ENCODE measurements at places on chromosomes 3 and 15. TPM values are rescaled to one million over a fixed set of nuclear protein-coding genes. Genes with fewer than 3 reads are reported as not detected.

DNA sequence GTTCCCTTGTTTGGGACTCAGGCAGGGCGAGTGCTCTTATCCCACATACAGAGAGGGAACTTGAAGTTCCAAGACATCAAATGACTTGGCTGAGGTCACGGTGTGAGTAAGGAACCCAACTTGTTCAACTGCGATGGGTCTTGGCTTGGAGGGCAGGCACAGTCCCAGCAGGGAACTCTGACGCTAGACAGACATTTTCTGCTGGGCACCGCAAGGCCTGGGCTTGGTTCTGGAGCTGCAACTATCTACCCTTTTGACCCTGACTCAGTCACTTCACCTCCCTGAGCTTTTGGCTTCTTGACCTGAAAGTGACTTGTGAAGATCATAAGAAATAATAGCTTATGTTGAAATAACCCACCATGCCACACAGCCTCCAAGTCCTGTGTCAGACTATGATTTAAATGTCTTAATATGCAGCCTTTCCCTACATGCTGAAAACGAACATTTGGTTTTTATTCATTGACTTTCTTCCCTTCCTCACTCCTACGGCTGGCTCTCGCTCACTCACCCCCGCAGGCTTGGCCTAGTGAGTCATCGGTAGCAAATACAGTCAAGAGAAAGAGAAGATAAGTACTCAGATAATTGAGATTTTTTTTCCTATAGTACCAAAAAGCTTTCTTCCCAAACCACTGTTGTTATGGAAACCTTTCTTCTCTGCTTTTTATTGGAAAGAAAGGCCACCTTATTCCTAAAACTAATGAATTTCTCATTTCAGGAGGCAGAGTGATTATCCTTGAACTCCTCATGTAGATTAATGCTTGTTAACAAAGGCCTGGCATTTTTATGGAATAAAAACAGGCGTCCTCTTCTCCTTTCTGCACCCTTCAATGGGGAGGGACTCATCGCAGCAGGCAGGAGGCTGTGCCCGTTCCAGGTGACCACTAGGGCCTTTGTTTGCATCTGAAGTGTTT is 178.4 kb downstream of the ATP10A start:
- H3K27ac ChIP-seq, result no peak overlapping the region
- no peak overlapping the region for H3K4me3 ChIP-seq
- peaks cover 78% of the 10 kb centered on the region for H3K36me3 ChIP-seq
- H3K27me3 ChIP-seq, result no peaks in the 10 kb centered on the region
- H3K4me1 ChIP-seq, result peaks cover 3% of the 10 kb centered on the region
- DNase-seq, result no peak

DNA sequence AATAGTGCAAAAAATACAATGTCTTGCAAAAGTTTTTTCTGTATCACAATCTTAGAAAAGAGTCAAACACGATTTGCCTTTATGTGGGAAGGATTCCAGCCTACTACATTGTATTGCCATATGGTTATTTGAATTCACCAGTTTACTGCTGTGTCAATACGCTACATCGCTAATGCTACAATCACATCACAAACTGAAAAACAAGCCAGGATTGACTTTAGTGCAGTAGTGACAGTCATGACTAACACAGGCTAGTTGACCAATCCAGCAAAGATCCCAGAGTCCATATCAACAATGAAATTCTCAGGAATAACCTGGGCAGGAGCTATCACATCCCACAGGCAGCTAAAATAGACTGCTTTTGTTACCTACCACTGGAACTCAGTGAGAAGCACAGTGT is 67.0 kb downstream of the IL12A start:
- DNase-seq, result no peak
- H3K36me3 ChIP-seq, result no peaks in the 10 kb centered on the region
- H3K4me3 ChIP-seq, result no peak overlapping the region
- H3K4me1 ChIP-seq, result no peaks in the 10 kb centered on the region
- no peak overlapping the region for H3K27ac ChIP-seq
- H3K27me3 ChIP-seq, result peaks cover 4% of the 10 kb centered on the region

- H3K4me3 ChIP-seq, result peak overlapping the region; percentile 49
- peaks cover 8% of the 10 kb centered on the region for H3K4me1 ChIP-seq
- peak; percentile 59 for DNase-seq
- peak overlapping the region; percentile 99 for H3K27ac ChIP-seq
- H3K27me3 ChIP-seq, result no peaks in the 10 kb centered on the region
Measured at GRCh38 chr15:59691194-59691805, 2.2 kb upstream of the BNIP2 start.

DNA sequence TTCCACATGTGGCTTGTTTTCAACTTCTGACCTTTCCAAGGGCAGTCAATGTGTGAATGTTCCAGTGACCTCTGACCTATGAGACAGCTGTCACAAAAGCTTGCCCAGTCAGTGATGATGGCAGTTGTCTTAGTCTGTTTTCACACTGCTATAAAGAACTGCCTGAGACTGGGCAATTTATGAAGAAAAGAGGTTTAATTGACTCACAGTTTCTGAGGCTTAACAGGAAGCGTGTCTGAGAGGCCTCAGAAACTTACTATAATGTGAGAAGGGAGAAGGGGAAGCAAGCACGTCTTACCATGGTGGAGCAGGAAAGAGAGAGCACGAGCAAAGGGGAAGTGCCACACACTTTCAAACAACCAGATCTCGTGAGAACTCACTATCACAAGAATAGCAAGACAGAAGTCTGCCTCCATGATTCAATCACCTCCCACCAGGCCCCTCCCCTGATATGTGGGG is 95.6 kb downstream of the ECT2 start:
- peaks cover 19% of the 10 kb centered on the region for H3K27me3 ChIP-seq
- no peaks in the 10 kb centered on the region for H3K4me1 ChIP-seq
- DNase-seq, result no peak
- no peak overlapping the region for H3K4me3 ChIP-seq
- H3K27ac ChIP-seq, result no peak overlapping the region

- H3K27ac ChIP-seq, result peak overlapping the region; percentile 87
- no peaks in the 10 kb centered on the region for H3K27me3 ChIP-seq
- H3K36me3 ChIP-seq, result peaks cover 8% of the 10 kb centered on the region
- DNase-seq, result peak; percentile 40
Measured at GRCh38 chr3:138781012-138781470, 53.7 kb downstream of the PIK3CB start.

DNA sequence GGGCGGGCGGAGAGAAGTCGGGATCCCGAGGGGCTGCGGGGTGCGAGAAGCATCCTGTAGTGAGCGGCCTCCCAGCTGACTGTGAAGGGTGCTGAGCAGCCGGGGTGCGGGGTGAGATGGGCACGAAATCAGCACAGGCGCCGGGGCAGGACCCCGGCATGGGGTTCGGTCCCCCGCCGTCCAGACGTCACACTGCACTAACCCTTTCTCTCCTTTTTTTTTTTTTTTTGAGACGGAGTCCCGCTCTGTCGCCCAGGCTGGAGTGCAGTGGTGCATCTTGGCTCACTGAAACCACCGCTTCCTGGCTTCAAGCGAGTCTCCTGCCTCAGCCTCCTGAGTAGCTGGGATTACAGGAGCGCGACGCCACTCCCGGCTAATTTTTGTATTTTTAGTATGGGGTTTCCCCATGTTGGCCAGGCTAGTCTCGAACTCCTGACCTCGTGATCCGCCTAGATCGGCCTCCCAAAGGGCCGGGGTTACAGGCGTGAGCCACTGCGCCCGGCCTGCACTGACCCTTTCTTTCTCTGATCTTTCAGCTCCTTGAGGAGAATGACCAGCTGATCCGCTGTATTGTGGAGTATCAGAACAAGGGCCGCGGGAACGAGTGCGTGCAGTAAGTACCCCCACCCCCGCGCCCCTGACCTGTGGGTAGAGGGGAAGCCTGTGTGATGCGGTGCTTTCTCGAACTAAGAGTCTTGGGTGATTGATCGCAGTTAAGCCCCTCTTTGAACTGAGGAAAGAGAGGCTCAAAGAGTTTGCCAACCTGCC is 513 bp downstream of the SS18L2 start:
- H3K4me3 ChIP-seq, result peak overlapping the region; percentile 85
- peak overlapping the region; percentile 97 for H3K27ac ChIP-seq
- no peak for DNase-seq
- H3K36me3 ChIP-seq, result peaks cover 2% of the 10 kb centered on the region
- H3K4me1 ChIP-seq, result peaks cover 33% of the 10 kb centered on the region

- H3K27me3 ChIP-seq, result no peaks in the 10 kb centered on the region
- H3K4me1 ChIP-seq, result no peaks in the 10 kb centered on the region
- no peak for DNase-seq
- no peak overlapping the region for H3K4me3 ChIP-seq
- no peaks in the 10 kb centered on the region for H3K36me3 ChIP-seq
- H3K27ac ChIP-seq, result no peak overlapping the region
Measured at GRCh38 chr3:30775040-30775439, 119.4 kb downstream of the GADL1 start.

DNA sequence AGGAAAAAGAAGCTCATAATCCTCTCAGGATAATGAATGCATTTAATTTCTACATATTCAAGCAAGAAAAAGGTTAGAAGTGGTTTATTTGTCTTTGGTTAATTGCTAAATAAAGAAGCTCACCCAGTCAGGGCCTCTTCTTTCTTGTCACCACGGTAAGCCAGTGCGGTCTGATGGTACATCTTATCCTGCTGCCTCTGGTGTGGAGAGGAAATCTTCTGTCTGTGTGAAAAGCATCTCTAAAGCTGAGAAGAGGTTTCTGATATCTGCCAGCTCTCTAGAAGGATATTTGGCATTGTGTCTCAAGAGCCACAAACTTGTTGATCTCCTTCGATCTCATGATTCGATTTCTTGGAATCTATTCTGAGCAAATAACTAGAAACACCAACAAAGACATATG is 144.9 kb downstream of the SV2B start:
- H3K27me3 ChIP-seq, result peaks cover 26% of the 10 kb centered on the region
- H3K4me1 ChIP-seq, result no peaks in the 10 kb centered on the region
- H3K27ac ChIP-seq, result no peak overlapping the region
- no peak overlapping the region for H3K4me3 ChIP-seq
- no peak for DNase-seq

- DNase-seq, result no peak
- H3K36me3 ChIP-seq, result no peaks in the 10 kb centered on the region
- peaks cover 2% of the 10 kb centered on the region for H3K4me1 ChIP-seq
- H3K27me3 ChIP-seq, result no peaks in the 10 kb centered on the region
- no peak overlapping the region for H3K27ac ChIP-seq
- H3K4me3 ChIP-seq, result no peak overlapping the region
Measured at GRCh38 chr3:157120071-157120892, 39.7 kb downstream of the CCNL1 start.

- no peaks in the 10 kb centered on the region for H3K4me1 ChIP-seq
- H3K27ac ChIP-seq, result no peak overlapping the region
- H3K36me3 ChIP-seq, result no peaks in the 10 kb centered on the region
- no peak overlapping the region for H3K4me3 ChIP-seq
Measured at GRCh38 chr3:54988838-54989630, 61.2 kb upstream of the LRTM1 start.

- H3K4me1 ChIP-seq, result peaks cover 8% of the 10 kb centered on the region
- no peak for DNase-seq
- no peak overlapping the region for H3K27ac ChIP-seq
- no peaks in the 10 kb centered on the region for H3K36me3 ChIP-seq
Measured at GRCh38 chr3:195853996-195854395, 42.3 kb upstream of the MUC4 start.

The COL6A5 gene
- polyA plus RNA-seq, result not detected

Data from naive thymus-derived CD8-positive, alpha-beta T cell (primary cell).